ENCODE measurements at places on chromosomes 4 and X. TPM values are rescaled to one million over a fixed set of nuclear protein-coding genes. Genes with fewer than 3 reads are reported as not detected.

- DNase-seq, result no peak
Observed at GRCh38 chr4:99712099-99712498, 54.5 kb upstream of the C4orf54 start.

- DNase-seq, result no peak
Observed at GRCh38 chr4:113394730-113395530, 345.5 kb downstream of the ANK2 start.

DNA sequence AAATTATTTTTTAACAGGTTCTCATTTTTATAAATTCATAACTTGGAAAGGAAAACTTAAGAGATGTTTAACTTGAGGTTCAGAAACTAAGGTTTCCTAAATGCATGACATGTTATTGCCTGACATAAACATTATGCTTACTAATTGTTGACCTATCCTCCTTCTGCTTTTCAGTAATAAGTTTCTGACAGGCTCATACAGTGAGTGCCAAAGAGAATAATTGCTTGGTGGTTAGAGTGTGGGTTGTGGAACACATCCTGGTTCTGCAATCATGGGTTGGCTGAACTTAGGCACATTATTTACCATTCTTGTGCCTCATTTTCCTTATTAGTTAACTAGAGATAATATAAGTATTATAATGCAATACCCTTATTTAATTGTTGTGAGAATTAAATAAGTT, 56.5 kb downstream of the BMPR1B start:
- no peak for DNase-seq

DNA sequence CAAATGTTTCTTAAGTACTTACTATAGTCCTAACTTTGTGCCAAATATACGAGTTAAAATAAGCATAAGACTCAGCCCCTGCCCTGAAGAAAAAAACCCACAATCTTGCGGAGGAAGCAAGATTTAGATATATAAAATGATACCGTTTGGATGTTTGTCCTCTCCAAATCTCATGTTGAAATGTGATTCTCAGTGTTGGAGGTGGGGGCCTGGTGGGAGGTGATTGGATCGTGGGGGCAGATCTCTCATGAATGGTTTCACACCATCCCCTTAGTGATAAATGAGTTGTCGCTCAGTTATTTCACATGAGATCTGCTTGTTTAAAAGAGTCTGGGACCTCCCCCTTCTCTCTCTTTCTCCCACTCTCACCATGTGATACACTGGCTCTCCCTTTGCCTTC, 28.7 kb downstream of the EFHC2 start:
- no peak for DNase-seq

DNA sequence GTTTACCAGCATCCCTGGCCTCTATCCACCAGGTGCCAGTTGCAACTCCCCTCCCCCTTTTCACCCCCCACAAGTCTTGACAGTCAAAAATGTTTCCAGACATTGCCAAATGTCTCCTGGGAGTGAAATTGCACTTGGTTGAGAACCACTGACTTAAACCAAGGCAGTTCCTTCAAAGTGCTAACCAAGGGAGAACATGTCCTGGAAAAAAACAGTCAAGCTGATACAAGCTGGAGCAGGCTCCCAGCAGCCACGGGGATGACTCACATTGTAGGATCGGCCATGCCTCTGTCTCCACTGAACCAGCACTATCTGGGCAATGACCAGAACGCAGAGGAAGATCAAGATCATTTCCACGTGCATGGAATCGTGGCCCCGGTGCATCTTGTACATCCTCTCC, 11.4 kb downstream of the RNF175 start:
- DNase-seq, result no peak

DNA sequence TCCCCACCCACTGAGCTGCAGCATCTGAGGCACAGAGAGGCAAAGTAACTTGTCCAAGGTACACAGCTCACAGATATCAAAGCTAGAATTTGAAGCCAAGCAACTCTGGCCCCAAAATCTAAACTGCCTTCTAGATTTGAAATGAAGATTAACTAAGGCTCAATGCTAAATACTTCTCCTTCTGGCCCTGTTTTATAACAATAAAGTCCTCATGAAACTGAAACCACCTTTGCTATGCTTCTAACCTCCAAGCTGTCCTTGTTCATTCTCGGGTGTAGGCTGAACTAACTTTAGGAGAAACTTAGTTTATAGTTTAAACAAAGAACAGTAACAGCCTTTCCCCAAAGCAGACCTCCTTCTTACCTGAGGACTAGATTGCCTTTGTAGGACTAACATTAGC, 93.6 kb downstream of the DCTD start:
- no peak for DNase-seq

Gene RAB39B
- 0.77 TPM for total RNA-seq

- no peak for DNase-seq
Observed at GRCh38 chr4:16439768-16440167, 213.5 kb upstream of the TAPT1 start.

DNA sequence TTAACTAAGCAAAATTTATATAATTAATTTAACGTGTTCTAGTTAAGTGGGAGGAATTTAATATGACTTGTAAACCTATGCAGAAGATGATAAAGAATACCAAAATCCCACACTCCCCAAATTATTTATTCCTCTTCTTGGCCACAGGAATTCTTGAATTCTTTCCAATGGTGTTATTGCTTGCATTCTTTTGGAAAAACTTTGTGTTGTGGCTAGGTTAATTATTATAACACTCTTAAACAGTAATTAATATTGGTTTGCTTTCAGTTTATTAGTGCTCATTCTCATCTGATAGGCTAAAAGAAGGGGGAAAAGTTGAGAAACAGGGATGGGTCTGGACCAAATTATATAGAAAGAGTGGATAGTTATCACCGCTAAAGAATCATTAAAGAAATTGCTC, 141.5 kb upstream of the PABPC4L start:
- DNase-seq, result no peak

- DNase-seq, result no peak
Observed at GRCh38 chr4:100100985-100101384, 89.3 kb downstream of the DDIT4L start.

DNA sequence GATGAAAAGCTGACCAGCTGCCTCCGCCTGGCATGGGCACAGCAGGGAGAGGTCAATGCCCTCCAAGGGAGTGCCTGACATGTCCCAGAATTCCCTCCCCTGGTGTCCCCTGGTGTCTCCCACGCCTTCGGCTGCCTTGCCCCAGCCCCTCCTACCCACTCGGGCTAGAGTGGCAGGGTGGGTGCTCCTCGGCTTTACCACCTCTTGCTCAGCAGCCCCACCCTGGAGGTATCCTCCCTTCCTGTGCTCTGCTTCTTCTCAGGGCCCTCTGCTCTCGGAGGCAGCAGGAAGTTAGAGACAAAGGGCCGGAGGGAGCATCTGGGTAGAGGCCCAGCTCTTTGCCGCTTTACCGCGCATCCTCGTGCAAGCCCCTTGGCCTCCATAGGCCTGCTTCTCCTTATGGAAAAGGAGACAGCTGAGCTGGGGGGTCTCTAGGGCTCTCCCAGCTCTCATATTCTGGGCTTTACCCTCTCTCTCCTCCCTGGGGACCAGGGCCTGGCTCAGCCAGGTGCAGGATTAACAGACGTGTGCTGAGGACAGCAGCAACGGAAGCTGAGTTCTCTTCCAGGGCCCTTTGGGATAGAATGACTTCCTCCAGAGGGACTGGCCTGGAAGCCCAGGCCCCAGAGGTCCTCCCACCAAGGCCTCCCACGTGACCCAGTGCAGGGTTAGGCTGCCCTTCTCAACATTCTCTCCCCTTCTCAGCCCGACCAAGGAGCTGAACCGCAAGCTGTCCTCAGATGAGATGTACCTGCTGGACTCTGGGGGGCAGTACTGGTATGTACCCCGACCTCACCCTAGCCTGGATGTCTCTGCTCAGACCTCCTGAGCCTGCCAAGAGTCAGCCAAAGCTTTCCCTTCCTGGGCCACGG, 17.2 kb downstream of the XPNPEP2 start:
- DNase-seq, result no peak

Gene CPLX1
- total RNA-seq, result 1.5 TPM

DNA sequence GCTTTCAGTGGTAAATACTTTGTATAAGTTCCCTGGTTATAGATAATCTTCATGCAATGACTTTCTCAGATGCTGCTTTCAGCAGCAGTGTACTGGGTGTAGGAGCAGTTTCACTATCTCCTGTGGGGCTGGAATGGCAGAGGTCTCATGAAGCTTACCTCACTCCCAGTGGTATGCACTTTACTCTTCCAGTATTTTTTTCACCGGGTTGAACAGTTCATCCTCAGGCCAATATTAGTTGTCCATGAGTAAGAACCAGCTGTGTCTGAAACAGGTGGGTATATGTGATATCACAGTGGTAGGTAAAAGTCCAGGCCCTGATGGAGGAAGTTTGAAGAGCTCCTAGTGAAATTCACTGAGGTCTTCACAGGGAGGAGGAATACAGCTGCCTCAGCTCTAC, 351.5 kb upstream of the EMCN start:
- DNase-seq, result no peak

Gene RNF212
- 23.2 TPM for total RNA-seq

DNA sequence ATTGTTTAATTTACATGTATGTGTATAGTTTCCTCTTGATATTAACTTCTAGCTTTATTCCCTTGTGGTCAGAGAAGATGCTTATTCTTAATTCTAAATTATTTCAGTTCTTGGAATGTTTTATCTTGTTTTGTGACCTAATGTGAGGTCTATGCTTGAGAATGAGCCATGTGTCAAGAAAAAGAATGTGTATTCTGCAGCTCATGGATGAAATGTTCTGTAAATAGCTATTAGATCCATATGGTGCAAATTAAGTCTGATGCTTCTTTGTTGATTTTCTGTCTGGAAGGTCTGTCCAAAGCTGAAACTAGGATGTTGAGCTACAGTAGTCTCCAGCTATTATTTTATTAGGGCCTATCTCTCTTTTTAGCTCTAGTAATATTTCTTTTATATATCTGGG, 187.3 kb upstream of the RASGEF1B start:
- DNase-seq, result no peak

Gene OPN1MW3
- total RNA-seq, result not detected

DNA sequence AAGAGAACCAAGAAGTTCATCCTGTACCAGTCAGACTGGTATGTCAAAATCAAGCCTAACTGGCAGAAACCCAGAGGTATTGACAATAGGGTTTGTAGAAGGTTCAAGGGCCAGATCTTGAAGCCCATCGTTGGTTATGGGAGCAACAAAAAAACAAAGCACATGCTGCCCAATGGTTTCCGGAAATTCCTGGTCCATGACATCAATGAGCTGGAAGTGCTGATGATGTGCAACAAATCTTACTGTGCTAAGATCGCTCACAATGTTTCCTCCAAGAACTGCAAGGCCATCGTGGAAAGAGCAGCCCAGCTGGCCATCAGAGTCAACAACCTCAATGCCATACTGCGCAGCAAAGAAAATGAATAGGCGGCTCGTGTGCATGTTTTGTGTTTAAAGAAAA, 172.7 kb upstream of the MED14 start:
- DNase-seq, result no peak

DNA sequence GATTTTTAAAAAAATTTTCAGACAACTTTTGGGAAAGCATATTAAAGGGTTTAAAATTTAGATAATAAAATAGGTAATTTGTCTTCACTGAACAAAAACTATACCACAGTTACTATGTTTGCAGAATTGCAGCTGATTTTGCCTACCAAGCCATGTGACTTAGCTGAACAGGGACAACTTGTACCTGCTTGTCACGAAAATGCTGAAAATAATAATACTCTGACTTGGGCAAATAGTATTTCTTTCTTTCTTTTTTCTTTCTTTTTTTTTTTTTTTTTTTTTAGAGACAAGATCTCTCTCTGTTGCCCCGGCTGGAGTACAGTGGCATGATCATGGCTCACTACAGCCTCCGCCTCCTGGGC, 225.2 kb upstream of the PPP1R2C start:
- no peak for DNase-seq

- DNase-seq, result no peak
Observed at GRCh38 chrX:84339507-84340364, 151.7 kb upstream of the RPS6KA6 start.

Gene GUCY1B1
- total RNA-seq, result 6.4 TPM

Gene CDS1
- total RNA-seq, result 7.8 TPM

Gene NUDT11
- total RNA-seq, result 11.9 TPM

Gene REST
- 43.7 TPM for total RNA-seq

GRCh38 chr4:172818901-172819300, 349.7 kb upstream of the GALNT7 start:
- no peak for DNase-seq

GRCh38 chrX:122500556-122500955, 683.5 kb upstream of the GRIA3 start:
- DNase-seq, result no peak

- DNase-seq, result no peak
Observed at GRCh38 chr4:160505724-160506123, 1402.8 kb downstream of the RAPGEF2 start.

Gene BST1
- total RNA-seq, result 5.8 TPM

Gene TMEM156
- total RNA-seq, result 1.5 TPM

DNA sequence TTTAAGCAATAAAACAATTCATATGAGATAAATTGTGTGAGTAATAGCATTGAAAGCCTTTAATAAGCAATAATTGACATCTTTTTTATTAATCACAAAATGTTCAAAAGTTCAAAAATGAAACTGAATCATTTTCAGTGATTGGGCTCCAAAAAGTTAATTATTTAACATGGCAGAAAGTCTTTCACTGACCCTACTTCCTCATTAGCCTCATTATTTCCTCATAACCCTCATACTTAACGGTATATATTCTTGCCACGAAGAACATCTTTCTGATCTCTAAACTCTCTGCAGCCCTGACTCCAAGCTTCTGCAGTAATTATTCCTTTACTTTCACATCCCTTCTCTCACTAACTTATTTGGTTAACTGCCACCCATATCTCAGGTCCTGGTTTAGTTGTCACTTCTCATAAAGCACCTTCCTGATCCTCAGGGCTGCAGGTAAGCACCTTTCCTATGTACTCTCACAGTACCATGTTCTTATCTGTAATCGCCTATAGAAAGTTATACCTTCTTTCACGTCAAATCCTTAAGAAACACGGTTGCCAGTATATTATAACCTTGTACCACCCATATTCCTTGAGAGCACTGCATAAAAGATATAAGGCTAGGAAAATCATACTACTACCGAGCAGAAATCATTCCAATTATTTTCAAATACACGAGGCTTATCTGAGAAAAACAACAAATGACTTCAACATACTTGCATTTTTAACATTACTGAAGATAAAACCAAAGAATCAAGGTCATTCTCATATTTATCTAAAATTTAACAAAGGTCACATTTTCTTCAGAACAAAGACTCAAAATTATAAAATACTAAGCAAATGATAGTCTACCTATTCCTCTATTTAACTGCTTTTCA, 72.2 kb downstream of the PPP3CA start:
- DNase-seq, result no peak

DNA sequence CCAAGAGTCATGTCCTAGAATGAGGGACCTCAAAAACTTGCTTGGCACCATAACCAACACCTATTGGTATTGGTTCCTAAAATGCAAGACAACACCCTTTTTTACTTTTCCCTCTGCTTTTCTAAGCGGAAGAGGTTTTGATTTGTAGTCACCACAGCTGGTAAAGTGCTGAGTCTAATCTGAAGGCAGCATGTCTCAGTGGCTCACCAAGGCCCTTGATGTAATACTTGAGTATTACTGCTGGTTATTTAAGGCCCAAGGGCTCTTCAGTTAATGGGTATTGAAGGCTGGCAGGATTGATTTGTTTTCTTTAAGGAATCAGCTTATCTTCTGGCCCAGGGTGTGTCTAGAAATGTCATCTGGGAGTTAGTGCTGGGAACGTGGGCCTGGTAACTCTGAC, 735.1 kb downstream of the GLUD2 start:
- DNase-seq, result no peak

- no peak for DNase-seq
Observed at GRCh38 chr4:47719576-47719975, 118.3 kb downstream of the CORIN start.
